Caco-2 (cell line): ENCODE measurements at places on chromosomes 13 and 19.

- no peak overlapping the region for H3K4me3 ChIP-seq
- H3K4me1 ChIP-seq, result no peaks in the 10 kb centered on the region
- DNase-seq, result no peak
Observed at GRCh38 chr13:113820813-113821651, 42.8 kb downstream of the GAS6 start.

- peaks cover 10% of the 10 kb centered on the region; the same call in 1 of the 2 replicates for H3K4me1 ChIP-seq
- H3K4me3 ChIP-seq, result no peak overlapping the region
- no peaks in the 10 kb centered on the region for H3K36me3 ChIP-seq
- no peak overlapping the region for H3K27ac ChIP-seq
- no peak for DNase-seq
Observed at GRCh38 chr19:42271861-42272534, 2.9 kb downstream of the CIC start.

DNA sequence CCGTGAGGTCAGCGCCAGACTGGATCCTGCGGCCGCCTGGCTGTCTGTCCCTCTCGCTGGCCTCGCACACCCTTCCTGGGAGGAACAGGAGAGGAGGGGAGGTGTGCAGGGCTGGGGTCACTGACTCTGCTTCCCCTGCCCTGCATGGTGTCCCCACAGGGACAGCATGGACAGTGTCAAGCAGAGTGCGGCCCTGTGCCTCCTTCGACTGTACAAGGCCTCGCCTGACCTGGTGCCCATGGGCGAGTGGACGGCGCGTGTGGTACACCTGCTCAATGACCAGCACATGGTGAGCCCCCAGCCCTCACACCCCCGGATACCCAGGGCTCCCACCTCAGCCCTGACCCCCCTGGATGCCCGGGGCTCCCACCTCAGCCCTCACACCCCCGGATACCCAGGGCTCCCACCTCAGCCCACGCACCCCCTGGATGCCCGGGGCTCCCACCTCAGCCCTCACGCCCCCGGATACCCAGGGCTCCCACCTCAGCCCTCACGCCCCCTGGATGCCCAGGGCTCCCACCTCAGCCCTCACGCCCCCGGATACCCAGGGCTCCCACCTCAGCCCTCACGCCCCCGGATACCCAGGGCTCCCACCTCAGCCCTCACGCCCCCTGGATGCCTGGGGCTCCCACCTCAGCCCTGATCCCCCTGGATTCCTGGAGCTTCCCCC, 21.2 kb downstream of the FUZ start:
- H3K36me3 ChIP-seq, result peaks cover 2% of the 10 kb centered on the region
- H3K27me3 ChIP-seq, result no peaks in the 10 kb centered on the region
- H3K4me1 ChIP-seq, result peaks cover under 1% of the 10 kb centered on the region; the same call in 1 of the 2 replicates
- no peak overlapping the region for H3K4me3 ChIP-seq
- DNase-seq, result no peak

DNA sequence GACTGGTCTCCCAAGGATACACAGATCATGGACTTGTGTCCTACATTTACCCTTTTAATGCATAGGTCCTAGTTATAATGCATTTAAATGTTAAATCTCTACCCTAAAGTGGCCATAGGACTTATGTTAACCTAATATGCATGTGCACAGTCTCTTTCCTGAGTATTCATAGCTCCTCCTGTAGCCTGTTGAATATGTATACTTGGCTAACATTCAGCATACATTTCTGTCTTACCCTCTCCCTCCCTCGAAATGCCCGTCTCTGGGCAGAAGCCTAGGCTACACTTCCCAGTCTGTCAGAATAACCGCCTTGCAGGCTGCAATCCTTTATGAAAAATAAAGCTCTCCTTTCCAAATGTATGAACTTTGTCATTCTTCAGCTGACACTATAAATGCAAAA, 13.9 kb downstream of the ZFP82 start:
- no peaks in the 10 kb centered on the region for H3K4me1 ChIP-seq
- H3K27ac ChIP-seq, result no peak overlapping the region
- no peaks in the 10 kb centered on the region; the same call in 1 of the 2 replicates for H3K36me3 ChIP-seq
- DNase-seq, result no peak
- H3K4me3 ChIP-seq, result no peak overlapping the region
- no peaks in the 10 kb centered on the region for H3K27me3 ChIP-seq

GRCh38 chr13:103276775-103277498, 210.7 kb upstream of the SLC10A2 start:
- no peak for DNase-seq
- peaks cover 3% of the 10 kb centered on the region; the same call in 1 of the 2 replicates for H3K4me1 ChIP-seq
- no peak overlapping the region for H3K27ac ChIP-seq
- no peaks in the 10 kb centered on the region for H3K36me3 ChIP-seq
- H3K27me3 ChIP-seq, result no peaks in the 10 kb centered on the region
- H3K4me3 ChIP-seq, result no peak overlapping the region

GRCh38 chr19:32675720-32676185, at the start of gene RGS9BP:
Gene RGS9BP (plus strand): TSS chr19:32675848. CDS start chr19:32676264, 416 bp downstream.
- peaks cover 9% of the 10 kb centered on the region for H3K4me1 ChIP-seq
- no peaks in the 10 kb centered on the region for H3K27me3 ChIP-seq
- H3K27ac ChIP-seq, result peak within 1 kb of the TSS; percentile 48
- H3K36me3 ChIP-seq, result 0 out of 2 replicates have a peak, but pooled peaks cover 2% of the 10 kb centered on the region

DNA sequence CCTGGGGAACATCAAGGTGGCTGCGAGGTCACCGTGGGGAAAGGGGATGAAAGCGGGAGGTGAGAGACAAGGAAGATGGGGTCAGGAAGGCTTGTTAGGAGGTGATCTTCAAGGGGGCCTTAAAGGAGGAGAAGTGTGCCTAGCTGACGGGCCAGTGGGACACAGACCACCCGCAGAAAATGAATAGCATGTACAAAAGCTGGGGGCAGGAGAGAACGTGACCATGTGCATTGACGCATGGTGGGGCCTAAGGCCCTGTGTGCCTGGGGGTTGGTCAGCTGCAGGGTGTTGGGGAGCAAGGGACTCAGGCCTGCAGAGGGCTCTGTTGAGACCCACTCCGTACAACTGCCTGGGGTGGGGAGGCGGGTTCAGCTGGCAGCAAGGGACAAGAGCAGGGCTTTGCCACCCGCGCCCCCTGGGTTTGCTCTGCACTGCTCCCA, 5.9 kb downstream of the RAB8A start:
- H3K4me3 ChIP-seq, result no peak overlapping the region
- H3K4me1 ChIP-seq, result peaks cover 22% of the 10 kb centered on the region
- no peak for DNase-seq
- peaks cover 3% of the 10 kb centered on the region for H3K36me3 ChIP-seq
- no peak overlapping the region for H3K27ac ChIP-seq

DNA sequence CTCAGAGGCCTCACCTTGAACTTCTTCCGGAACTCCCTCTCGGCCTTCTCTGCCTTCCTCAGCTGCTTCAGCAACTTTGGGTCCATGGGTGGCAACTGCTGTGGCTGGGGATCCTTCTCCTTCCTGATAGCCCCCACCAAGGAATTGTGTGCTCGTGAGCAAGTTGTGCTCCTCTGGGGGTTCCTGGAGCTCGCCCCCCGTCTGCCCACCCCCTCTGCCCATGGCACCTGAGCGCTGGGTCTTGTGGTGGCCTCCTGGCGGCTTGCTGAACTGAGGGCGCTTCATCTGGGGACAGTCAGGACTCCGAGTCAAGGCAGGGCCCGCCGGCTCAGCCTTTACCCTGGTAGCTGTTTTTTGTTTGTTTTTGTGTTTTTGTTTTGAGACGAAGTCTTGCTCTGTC, 11.6 kb downstream of the PRAM1 start:
- H3K27me3 ChIP-seq, result no peaks in the 10 kb centered on the region
- no peak overlapping the region for H3K4me3 ChIP-seq

- H3K27ac ChIP-seq, result no peak overlapping the region
- H3K4me1 ChIP-seq, result peaks cover 55% of the 10 kb centered on the region
- H3K27me3 ChIP-seq, result no peaks in the 10 kb centered on the region
- DNase-seq, result no peak
Observed at GRCh38 chr13:59706101-59706976, 457.4 kb downstream of the DIAPH3 start.

DNA sequence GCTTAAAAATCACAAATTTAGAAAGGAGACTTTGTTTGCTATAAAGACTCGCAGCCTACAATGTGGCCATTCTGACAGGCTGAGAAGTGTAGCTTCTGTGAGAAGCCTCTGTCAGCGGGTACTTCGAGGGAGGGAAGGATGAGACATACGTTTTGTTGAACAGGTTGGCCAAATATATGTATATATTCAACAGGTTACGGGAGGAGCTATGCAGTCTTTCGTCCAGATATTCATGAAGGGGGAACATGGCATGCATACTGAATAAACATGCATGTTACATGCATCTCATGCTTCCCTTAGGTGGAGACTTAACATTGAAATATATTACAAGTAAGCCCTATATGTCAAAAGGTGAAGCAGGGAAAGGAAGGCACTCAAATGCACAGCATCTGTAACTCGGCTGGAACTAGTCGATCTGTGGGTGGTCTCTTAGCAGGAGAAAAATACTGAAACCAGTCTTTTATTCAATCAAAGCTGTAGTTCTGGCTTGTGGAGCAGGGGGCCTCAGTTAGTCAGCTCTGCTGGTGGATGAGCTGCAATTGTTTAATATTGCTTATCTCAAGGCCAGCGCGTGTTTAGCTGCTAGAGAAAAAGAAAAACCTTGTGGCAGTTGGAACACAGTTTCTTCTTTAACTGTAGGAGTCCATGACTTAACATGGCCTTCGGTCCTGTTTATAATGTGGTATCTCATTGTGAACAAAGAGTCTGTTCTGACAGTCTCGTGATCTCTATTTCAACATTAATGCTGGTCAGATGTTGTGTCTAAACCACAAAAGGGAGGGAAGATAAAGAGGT, 94.3 kb downstream of the FAM216B start:
- DNase-seq, result no peak
- H3K36me3 ChIP-seq, result no peaks in the 10 kb centered on the region
- H3K4me1 ChIP-seq, result peaks cover 10% of the 10 kb centered on the region; the same call in 1 of the 2 replicates
- H3K4me3 ChIP-seq, result no peak overlapping the region
- H3K27me3 ChIP-seq, result no peaks in the 10 kb centered on the region
- H3K27ac ChIP-seq, result no peak overlapping the region

- H3K27ac ChIP-seq, result peak overlapping the region; percentile 16
- no peaks in the 10 kb centered on the region for H3K27me3 ChIP-seq
- peaks cover 20% of the 10 kb centered on the region for H3K4me1 ChIP-seq
- peak overlapping the region; percentile 51 for H3K4me3 ChIP-seq
Observed at GRCh38 chr19:51687791-51688670, 5.1 kb upstream of the SPACA6 start.

- no peak overlapping the region for H3K4me3 ChIP-seq
- no peaks in the 10 kb centered on the region for H3K36me3 ChIP-seq
- H3K4me1 ChIP-seq, result no peaks in the 10 kb centered on the region
- no peaks in the 10 kb centered on the region for H3K27me3 ChIP-seq
Observed at GRCh38 chr13:61204025-61204424, 211.6 kb downstream of the PCDH20 start.

DNA sequence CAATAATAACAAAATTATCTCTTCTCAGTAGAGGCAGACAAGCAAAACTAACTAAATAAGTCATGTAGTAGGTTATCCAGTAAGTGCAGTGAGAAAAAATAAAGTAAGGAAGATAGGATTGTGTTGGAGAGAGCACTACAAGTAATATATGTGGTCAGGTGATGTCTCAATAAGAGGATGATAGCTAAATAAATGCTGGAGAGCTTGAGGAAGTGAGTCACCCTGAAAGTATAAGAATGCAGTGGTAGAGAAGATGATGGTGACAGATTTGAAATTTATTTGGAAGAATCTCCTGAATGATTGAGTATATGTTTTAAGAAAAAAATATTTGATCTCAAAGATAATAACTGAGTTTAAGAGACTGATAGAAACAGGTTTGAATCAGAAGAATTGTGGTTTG, 152.2 kb upstream of the PRR20A start:
- no peak for DNase-seq
- H3K36me3 ChIP-seq, result no peaks in the 10 kb centered on the region
- H3K27me3 ChIP-seq, result no peaks in the 10 kb centered on the region
